ENCODE measurements at places on chromosomes 2 and 18.

DNA sequence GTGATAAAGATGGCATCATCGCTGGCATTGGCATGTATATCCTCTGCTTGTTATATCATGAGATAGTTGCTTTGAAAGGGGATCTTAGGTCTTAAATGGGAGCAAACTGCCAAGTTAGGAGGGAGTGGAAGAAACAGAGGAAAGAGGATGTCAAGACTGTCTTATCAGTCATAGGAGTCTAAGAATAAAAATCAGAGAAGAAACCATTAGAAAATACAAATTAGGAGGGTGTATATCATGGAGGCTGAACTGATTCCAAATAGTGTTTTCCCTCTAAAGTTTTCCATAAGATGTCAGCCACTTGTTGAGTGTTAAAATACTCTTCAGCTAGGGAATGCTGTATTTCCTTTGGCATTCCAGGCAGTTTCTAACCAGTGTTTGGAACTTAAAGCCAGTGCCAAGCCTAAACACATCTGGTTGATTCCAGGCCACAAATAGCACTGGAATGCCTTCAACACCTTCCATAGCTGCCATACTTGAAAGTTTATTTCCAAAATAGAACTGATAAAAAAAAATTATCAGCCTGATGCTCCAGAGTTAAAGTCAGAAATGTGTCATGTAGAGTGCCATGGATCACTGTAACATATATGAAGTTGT is 129.4 kb downstream of the ZEB2 start:
- DNase-seq, result no peak

- no peak for DNase-seq
These were observed 99.4 kb upstream of the TRIB2 start for GRCh38 chr2:12617366-12617765.

DNA sequence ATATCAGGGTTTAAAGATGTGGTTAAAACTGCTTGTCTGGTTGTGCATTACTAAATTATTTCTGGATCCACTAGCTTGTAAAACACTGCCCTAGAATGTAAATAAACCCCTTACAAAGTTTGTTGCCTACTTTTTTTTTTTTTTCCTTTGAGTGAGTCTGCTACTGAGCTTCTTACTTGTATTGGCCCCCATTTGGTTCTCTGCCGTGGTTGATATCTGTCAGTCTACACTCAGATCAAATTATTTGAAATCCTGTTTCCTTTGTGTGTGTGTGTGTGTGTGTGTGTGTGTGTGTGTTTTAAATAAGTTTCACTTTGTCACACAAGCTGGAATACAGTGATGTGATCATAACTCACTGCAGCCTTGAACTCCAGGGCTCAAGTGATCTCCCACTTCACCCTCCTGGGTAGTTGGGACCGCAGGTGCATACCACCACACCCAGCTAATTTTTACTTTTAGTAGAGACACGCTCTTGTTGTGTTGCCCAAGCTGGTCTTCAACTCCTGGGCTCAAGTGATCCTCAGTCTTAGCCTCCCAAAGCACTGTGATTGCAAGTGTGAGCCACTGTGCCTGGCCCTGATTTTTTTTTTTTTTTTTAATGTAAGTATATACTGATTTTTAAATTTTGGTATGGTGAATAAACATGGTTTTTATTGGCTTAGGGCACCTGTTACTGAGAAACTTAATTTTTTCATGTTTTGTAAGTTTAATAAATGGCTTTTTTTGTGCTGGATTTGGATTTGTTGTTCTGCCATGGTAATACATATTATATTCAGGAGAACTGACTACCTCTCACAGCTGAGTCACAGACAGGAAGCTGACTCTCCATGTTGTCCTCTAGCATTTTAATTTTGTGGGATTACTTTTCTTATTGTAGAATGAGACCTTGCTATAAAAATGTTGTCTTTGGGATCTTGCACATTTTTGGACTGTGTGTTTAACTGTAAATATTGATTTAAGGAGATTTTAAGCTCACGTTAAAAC is 48.5 kb downstream of the MAP4K4 start:
- DNase-seq, result no peak

GRCh38 chr2:26054598-26055348 is 20.9 kb downstream of the RAB10 start:
- DNase-seq, result no peak

- no peak for DNase-seq
These were observed 594.2 kb upstream of the NXPH2 start for GRCh38 chr2:139374296-139374850.

- DNase-seq, result no peak
These were observed 11.2 kb downstream of the ATP8B1 start for GRCh38 chr18:57791911-57792310.
